Parietal lobe (tissue), 2 donors: ENCODE measurements at places on chromosomes 12 and 14. TPM values are rescaled to one million over a fixed set of nuclear protein-coding genes. Genes with fewer than 3 reads are reported as not detected.

SSTR1 gene
- total RNA-seq: 10.0 TPM

WDR20 gene
- 56.7 TPM for total RNA-seq

PDZRN4 gene
- total RNA-seq: 59.5 TPM

EGLN3 gene
- total RNA-seq: 8.5 TPM

LALBA gene
- not detected for total RNA-seq

P2RX2 gene
- total RNA-seq: not detected

TCL1B gene
- not detected for total RNA-seq

HHIPL1 gene
- total RNA-seq: 9.4 TPM

TMTC1 gene
- 38.2 TPM for total RNA-seq

NRL gene
- 2.2 TPM for total RNA-seq

MORN3 gene
- total RNA-seq: 3.8 TPM
